Esophagus squamous epithelium (tissue), 5 donors: ENCODE measurements at places on chromosomes 12 and 14.

DNA sequence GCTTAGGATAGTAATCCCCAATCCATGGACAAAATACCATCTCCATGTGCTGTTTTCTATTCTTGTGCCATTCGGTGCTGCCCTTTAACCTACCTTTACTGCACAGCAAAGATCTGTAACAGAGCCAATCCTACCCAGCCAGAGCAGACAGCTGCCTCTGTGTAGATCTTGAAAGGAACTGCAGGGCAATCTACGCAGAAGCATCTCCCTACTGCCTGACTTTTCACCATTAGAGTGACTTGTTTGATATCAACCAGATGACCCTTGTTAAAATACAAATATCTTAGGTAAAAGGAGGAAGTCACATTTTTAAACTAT, 33.9 kb upstream of the PPM1A start:
- no peak for DNase-seq

DNA sequence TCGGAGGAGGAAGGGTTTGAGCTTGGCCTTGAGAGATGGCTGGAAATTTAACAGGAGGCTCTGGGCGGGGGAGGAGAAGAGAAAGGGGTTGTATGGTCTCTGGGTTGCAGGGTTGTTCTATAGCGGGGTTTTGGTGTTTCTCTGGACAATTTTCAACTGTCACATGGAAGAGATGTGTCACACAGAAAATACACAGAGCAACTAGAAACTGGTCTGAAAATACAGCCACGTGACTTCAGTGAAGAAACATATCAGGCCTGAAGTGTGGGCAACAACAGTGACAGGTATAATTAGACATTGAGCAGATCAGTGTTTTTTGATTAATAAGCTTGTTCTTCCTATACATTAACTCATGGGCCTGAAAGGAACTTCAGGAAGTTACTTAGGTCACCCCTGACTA, 205.3 kb upstream of the HMGA2 start:
- DNase-seq = no peak

DNA sequence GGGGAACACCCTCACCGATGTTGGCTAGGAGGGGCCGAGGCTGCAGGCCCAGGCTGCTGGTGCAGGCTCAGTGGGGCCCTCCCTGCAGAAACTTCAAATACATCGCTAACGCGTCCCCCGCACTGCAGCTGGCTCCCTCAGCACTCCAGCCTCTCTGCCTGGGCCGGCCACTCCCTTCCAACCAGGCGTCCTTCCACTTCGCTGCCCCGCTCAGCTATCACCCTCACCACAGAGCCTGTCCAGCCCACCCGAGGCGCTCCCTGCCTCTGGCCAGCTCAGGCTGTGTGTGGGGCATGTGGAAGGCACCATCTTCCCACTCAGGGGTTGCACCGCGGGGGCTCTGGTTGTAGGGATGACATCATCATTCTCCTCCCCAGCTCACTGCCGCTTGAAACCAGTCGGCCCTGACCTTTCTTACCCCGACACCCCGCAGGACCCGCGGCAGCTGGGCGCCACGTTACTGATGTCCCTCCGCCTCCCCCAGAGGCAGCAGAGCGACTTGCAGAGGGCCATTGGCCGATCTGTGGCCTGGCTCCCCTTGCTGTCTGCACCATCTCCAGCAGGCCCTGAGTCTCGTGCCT, 199.9 kb upstream of the RTL1 start:
- no peak for DNase-seq

GRCh38 chr12:66713984-66714383, 35.1 kb upstream of the GRIP1 start:
- no peak for DNase-seq

GRCh38 chr14:104009297-104009696, 67.0 kb upstream of the RD3L start:
- DNase-seq = no peak

DNA sequence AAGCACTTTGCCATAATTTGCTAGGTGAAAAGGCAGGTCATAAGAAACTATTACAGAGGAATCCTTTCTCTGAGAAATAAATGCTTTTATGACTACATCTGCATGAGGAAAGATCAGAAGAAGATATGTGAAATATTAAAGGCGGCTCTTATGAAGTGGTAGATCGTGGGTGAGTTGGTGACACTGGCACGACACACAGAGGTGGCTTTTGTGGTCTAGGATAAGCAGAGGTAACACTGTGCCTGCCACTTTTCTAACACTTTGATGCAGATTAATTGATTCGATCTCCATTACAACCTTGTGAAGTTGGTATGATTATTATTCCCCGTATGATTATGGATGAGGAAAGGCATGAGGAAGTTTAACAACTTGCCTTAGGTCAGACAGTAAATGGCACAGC, 60.0 kb upstream of the ELK3 start:
- DNase-seq = no peak

DNA sequence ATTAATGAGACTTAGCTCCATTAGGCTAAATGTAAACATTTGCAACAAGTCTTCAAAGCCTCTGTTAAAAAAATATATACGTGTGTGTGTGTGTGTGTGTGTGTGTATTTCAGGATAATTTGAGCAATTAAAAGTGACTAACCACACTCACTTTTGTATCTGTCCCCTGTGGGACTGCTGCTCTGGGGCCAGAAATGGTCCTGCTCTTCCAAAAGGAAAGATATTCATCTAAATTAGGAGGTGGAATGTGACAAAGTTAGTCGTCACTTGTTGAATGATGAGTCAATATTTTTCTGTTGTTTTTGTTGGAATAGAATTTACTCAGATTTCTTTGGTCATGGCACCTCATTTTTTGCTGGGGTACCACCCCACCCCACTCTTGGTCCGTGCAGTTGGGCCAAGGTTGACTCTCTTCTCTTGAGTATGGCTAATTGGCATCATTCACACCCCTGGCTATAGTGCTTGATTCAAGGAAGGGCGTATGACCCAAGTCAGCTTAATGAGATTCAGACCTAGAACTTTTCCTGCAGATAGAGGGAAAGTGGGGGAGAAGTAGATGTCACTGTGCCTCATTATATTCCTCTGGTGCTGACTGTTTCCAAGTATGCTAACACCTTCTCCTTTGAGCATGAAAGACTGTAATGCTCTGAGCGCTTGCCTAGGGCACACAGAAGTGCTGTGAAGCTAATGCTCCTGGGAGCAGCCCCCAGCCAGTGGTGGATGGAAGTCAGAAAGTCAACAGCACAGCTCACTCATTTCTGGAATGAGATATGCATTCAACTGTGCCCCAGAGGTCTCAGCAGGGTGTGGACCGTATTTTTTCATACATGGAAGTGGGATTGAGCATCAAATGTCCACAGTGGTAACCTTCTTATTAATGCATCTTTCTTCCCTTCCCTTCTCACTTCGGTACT, 577.0 kb upstream of the TBX3 start:
- no peak for DNase-seq

- DNase-seq = no peak
These were observed 213.1 kb downstream of the CHST11 start for GRCh38 chr12:104669851-104670337.

- DNase-seq = no peak
These were observed 128.2 kb downstream of the GRIP1 start for GRCh38 chr12:66550626-66551025.

GRCh38 chr14:76643887-76644286, 117.4 kb upstream of the VASH1 start:
- no peak for DNase-seq

DNA sequence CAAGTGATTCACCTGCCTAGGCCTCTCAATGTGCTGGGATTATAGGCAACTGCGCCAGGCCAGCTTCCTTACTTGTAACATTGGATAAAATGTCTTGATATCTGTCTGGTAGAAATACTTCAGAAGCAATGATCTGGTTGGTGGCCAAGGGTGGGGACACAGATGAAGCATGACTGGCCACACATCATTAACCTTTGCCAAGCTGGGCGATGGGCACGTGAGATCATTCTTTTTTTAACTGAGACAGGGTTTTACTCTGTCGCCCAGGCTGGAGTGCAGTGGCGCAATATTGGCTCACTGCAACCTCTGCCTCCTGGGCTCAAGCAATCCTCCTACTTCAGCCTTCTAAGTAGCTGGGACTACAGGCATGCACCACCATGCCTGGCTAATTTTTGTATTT, 31.1 kb downstream of the PLEKHH1 start:
- DNase-seq = no peak

- no peak for DNase-seq
These were observed 598 bp downstream of the UBE2N start for GRCh38 chr12:93441081-93441616.

DNA sequence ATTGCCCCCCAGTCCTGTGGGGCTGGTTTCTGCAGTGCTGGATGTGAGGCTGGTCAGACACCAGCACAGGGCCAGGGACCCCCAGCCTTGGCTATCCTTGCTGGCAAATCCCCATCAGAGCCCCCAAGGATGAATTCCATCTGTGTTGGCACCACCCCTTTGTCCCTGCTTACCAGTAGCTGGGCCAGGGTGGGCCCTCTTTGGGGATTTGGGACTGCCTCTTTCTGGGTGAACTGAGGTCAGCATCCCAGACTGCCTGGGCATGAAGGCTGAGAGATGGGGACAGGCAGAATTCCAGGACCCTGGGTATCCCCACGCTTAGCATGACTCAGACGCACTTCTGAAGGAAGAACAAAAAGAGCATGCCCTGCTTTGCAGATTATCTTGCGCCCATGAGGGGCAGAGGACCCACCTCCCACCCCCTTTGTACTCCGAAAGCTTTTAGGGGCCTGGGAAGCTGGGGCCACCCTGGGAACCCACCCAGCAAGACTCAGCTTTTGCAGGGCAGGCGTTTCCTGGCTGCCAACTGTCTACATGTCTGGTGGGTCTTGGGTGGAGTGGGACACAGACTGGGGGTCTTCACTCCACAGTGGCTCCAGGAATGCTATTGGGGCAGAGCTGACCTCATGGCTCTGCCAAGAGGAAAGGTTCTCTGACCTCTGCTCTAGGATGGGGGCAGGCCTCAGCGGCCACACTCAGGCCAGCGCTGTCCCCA, 26.8 kb downstream of the RFLNA start:
- DNase-seq = no peak

- no peak for DNase-seq
These were observed 180.4 kb upstream of the FKBP4 start for GRCh38 chr12:2614341-2614740.

- no peak for DNase-seq
These were observed at the start of gene SYNDIG1L for GRCh38 chr14:74426202-74426582. TSS of gene SYNDIG1L (minus strand) at chr14:74426210. CDS start at chr14:74409744, 16,466 bp downstream.

DNA sequence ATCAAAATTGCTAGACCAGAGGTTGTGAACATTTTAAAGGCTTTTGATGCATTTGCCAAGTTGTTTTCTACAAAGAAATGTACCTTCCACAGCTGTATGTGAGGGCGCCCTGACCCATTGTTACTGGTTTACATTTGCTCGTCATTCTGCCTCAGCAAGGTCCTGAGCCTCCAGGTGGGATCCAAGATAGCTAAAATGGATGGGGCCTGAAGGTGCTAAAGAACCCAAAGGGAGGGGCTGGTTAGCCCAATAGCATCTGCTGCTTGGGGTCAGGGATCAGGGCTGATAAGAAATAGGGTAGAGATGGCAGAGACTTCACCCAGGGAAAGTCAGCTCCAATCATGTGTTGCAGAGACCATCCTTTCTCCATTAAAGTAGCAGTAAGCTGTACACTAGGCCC, 43.1 kb downstream of the GALNT16 start:
- DNase-seq = no peak

- no peak for DNase-seq
These were observed 53.1 kb downstream of the TGFB3 start for GRCh38 chr14:75928690-75929181.

DNA sequence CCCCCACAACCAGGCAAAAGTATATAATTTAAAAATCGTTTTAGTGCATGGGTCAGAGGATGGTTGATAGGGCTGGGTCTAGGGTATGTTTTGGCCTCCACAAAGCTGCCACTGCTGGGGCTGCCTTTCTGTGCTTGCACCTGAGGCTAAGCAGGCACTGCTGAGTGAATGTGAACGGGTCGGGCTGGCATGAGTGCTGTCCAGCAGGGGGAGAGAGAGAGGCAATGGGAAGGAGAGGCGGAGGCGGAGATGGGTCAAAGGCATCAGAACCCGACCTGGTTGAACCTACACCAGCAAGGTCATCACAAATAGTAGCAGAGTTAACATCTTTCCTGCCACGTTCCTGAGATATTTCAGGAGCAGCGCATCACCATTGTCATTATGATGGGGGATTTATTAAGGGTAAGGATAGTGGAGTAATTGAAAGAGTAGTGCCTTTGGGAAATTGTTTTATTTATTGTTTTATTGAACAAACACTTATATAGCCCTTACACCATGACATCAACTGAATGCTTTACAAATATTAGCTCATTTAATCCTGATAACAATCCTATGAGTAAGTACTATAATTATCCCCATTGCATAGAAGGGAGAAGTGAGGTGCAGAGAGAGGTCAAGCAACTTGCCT, 5.8 kb upstream of the NRXN3 start:
- no peak for DNase-seq

DNA sequence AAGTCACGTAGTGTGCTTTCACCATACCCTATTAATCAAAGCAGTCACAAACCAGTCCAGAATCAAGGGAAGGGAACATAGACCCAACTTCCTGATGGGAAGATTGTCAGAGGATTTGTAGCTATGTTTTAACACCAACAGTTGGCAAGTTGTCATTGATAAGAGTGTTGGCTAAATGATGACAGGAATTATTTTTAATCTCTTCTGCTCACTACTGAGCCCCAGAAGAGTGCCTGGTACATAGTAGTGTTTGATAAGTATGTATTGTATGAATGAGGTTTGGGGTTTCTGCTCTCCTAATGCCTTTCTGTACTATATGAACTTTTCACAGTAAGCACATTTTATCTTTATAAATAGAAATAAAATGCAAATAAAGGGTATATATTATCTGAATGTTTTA, 14.7 kb downstream of the HCFC2 start:
- DNase-seq = no peak

DNA sequence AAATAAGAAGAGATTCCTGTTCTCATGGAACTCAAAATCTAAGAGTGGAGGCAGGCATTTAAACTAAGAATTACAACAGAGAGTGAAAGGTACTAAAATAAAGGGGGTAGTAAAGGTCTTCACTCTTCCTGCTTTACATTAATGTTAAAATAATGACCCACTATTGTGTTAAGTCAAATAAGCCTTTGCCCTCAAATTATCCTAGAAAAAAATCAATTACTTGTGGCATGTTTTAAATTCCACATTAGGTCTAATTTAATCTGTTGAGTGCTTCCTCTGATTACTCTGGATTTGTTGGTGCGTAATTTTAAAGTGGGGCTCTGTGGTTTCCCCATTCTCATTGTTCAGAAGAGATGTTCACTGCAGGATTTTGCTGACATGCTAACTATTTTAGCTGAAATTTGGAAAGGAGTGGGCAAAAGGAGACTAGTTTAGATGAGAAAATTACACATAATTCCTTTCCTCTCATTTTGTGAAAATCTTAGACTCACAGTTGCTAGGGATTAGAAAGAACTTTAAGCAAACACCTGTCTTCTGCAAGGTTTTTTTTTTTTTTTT, 35.5 kb downstream of the BTG1 start:
- no peak for DNase-seq

GRCh38 chr14:91047174-91047753, 13.2 kb downstream of the RPS6KA5 start:
- no peak for DNase-seq

DNA sequence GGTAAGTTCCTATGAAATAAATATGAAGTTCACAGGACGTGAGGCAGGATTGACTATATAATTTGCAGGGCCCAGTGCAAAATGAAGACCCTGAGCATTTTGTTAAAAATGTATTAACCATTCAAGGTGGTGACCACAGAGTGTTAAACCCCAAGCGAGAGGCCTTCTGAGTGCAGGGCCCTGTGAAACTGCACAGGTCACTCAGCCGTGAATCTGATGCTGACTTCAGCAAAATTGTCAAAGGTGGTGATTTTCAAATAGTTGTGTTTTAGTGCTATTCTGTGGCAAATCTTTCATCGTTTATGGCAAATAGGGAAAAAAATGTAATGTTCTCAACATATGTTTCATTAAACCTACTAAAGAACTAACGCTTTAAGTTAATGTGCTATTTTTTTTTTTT, 334.0 kb upstream of the NAV3 start:
- no peak for DNase-seq
